T-helper 2 cell (primary cell): ENCODE measurements at places on chromosomes 1 and 21.

DNA sequence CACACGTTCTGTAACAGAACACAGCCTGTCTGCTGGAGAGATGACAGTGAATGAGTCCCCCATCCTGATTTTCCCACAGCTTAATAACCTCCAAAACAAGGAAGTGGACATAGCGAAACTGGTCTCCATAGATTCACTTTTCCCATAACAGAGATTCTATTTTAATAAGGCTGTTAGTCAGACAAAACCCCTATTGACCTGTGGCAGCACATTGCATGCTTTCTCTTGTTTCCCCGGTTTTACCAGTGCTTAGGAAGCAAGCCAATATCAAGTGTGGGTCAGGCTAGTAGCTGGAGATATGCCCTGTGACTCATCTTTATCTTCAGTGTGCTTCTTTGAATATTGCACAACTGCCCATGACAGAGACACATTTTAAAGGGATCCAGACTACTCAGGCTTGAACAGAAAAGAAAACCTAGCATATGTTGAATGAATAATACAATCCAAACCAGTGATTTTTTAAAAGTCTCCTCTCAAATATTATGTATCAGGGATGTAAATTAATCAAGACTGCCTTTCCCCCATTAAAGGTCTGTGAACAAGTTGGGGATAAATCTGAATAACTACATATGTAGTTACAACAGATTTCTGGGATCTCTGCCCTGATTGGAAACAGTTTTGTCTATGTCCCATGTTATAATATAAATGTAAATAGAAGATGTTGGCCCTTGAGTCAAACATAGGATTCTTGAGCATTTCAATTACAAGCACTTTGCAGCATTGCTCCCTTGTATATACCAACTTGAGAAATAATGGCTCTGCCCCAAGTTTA, 11.9 kb upstream of the CLDN8 start:
- no peak for DNase-seq

- DNase-seq, result no peak
These were observed 280.6 kb downstream of the TTLL7 start for GRCh38 chr1:83718338-83718737.

GRCh38 chr1:116372191-116372590, 853 bp upstream of the ATP1A1 start:
- no peak for DNase-seq

DNA sequence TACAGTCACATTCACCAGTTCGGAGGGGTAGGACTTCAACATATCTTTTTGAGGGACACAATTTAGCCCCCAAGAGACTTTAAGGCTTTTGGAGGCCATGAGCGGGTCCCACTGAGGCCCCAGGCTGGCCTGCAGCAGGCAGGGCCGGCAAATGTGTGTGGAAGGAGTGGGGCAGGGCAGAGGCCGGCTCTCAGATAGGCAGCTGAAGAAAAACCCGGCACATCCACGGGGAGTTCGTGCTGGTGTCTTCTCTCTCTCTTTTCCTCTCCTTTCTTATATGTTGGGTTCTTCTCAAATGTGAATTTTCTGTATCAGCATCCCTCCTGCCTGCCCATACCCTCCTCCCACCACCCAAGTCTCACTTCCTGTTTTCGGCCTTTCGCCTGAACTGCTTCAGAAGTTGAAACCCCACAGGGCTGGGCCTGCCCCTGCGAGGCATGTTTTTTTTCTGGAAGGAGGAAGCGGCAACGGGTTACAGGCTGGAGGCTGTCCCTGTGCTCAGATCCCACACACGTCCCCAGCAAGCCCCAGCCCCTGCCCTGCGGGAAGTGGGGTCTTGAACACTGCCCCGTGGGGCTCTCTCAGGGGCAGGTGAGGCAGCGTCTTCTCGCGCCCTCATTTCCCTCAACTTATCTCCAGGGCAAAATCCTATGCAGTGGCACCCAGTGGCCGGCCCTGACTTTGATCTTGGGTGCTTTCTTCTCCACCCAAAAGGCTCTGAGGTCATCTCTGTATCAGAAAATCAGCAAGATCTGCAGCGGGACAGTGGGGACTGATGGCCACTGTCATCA, 9.7 kb upstream of the UMODL1 start:
- DNase-seq, result no peak

GRCh38 chr1:214296860-214297745, 16.1 kb downstream of the SMYD2 start:
- no peak for DNase-seq

GRCh38 chr1:71787699-71788098, 494.6 kb downstream of the NEGR1 start:
- DNase-seq, result no peak

- DNase-seq, result no peak
These were observed 129.7 kb downstream of the DUSP10 start for GRCh38 chr1:221612047-221612777.

DNA sequence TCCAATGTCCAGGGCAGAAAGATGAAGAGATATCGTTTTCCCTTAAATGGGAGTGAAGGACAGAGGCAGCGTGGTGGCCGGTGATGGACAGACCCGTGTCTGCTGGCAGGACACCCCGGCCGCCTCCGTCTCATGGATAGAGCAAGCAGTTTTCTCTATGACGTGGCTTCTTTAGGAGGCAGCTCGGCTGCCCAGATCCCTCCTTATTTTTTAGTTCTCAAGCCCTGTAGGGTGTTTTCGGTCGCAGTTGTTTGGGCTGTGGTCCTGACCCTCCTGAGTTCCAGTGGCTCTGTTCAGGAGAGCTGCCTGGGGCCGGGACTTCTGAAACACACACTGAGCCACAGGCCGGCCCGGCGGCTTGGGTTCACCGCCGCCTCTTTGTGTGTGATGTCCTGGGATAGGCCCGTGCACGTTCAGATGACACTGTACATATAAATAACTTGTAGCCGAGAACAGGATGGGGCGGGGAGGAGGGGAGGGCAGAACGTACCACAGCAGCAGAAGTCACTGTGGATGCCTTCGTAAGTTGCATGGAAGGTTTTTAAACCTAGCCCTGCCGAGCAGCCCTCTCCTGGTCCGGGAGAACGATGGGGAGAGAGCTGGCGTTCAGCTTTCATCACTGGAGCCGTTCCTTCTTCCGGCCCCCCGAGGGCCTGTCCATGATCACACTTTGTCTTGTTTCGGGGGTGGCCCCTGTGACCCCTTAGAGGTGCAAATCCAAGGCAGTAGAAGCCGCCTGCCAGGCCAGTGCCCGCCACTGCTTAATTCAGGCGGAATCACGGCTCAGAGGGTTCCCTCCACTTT, 65.2 kb downstream of the SIK1 start:
- no peak for DNase-seq

- no peak for DNase-seq
These were observed 11.9 kb upstream of the PAQR6 start for GRCh38 chr1:156259805-156260204.
